ENCODE measurements at places on chromosomes 7 and 10.

- DNase-seq: no peak
Observed at GRCh38 chr7:42057331-42057730, 179.7 kb downstream of the GLI3 start.

- DNase-seq: no peak
Observed at GRCh38 chr10:15491856-15492642, 121.0 kb upstream of the FAM171A1 start.

DNA sequence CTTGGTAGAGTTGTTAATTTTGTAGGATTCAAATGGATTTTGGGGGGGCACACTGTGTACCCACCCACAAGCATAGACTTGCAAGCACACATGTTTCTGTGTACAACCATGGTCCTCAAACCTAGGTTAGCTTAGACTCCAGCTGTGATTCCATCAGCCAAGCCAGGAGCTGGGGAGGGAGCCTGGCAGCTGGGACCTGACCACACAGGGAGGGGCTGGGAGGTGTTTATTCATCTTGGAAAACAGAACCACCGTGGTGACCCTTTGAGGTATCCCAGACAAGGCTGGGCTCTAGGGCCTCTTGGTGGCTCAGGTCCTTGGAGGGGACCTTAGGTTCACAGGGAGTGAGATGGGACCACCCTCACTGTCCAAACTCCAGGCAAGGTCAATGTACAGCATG lies 410.3 kb downstream of the NEBL start:
- no peak for DNase-seq

GRCh38 chr10:3740157-3740871 lies 44.7 kb downstream of the KLF6 start:
- no peak for DNase-seq

DNA sequence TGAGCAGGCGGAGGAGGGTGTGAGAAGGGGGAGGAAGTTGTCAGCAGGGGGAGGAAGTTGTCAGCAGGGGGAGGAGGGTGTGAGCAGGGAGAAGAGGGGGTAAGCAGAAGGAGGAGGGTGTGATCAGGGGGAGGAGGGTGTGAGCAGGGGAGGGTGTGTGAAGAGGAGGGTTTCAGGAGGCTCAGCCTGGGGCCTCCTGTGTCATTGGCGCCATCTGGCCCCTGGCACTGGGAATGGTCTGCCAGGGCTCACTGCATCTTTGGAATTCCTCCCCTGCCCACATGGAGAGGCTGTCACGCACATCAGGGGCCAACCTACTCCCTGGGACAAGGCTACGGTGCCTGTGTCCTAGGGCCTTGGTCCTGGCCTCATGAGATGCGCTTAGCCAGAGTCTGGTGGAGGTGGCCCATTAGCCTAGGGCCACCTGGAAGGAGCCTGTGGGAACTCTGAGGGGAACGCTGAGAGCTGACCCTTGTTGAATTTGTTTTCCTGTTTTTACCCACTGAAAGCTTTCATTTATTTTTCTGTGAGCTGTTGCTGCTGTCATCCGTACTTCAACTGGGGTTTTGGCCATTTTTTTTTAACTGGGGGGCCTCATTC lies 18.0 kb downstream of the CAMK2B start:
- DNase-seq: no peak

DNA sequence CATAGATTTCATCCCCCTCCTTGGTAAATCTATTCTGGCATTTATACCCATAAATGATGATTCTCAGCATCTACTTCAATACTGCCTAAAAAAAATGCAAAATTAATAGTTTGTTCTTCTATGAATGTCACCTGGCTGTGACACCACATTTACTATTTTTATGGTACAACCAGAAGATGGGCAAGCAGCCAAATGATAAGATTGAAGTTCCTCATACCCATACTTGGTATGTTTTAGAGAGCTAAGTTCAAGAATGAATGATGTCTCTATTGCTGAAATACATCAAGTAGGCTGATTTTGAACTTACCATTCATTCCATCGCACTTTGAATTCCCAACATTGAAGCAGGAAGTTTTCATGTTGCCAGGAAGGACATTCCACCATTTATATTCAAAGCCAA lies 134.2 kb downstream of the ELAPOR2 start:
- DNase-seq: no peak

DNA sequence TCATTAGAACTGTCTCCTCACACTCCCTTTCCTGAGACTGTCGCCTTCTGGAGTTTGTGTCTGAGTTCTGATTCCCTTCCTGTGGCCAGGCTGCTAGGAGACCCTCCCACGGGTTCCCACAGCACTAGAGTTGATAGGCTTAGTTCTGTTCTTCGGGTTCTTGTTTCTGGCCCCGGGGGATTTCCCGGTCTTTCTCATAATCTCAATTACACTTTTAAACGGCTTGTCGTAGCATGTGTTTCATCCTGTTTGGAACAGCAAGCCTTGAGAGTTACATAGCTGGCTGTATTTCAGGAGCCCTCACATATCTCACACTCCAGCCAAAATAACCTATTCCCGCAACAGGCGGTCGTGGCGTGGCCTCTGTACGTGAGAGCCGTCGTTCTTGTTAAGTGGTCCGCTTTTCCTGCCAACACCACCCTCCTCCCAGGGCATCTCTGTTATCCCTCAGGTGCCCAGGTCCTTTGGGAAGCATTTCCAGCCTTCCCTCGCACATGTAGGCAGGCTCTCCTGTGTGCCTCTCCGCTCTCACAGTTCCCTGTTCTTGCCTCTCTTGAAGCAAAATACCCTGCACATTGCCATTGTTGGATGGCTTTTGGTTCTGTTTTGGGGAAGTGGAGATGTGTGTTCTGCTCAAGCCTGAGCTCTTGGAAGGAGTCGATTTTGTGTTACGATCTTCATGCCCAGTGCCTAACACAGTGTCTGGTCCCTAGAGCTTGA lies 46.0 kb downstream of the CDC123 start:
- DNase-seq: peak; percentile 20

DNA sequence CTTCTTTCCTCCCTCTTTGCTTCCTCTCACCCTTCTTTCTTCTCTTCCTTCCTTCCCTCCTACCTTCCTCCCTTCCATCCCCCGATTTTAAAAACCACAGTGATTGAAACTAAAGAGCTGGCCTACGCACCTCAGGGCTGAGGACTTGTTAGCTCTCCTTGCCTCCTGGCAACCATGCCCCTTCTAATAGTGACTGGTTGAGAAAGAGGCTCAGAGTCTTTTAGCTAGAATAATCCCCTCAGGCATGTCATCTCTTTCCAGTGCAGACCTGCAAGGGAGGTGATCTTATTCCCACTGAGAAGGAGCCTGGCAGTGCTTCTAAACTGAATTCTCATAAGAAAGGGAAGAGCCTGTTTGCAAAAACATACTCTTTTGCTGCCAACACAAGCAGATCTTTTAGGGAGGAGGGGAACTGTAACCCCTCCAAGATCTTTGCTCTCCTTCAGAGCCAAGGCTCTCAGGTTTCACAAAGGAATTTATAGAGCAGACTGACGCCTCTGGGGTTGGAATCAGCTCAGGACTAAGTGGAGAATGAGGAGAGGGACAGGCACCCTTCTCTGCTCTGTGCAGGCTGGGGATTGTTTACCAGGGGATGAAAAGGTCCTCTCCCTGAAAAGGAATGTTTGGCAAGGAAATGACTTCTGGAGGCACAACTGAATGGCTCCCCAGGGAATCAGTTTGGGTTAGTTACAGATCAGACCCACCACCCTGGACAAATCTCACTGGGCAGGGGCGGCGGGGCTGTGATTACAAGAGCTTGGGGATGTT lies 9.4 kb upstream of the ANKRD1 start:
- peak; percentile 96 for DNase-seq

GRCh38 chr7:2645274-2645868 lies 13.6 kb downstream of the TTYH3 start:
- DNase-seq: no peak

- DNase-seq: no peak
Observed at GRCh38 chr7:32858648-32859047, 32.9 kb downstream of the KBTBD2 start.

- DNase-seq: no peak
Observed at GRCh38 chr7:45988405-45989057, 67.5 kb upstream of the IGFBP3 start.

DNA sequence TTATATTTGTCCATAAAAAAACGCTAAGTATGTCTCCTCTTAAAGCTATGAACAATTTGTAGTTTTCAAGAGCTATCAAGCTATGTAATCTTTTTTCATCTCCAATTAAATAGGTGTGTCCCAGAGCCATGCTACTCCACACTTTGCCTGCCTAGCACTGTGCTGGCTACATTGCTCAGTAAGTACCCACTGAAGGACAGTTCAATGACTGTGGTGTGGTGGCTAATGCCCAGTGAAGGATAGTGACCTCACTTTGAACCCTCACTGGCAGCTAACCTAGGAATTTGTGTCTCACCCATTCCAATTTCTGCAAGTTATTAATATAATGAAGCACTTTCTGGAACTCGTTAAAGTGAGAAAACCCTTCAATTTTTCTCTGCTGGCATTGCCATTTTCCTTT lies 14.4 kb upstream of the TRUB1 start:
- no peak for DNase-seq

- no peak for DNase-seq
Observed at GRCh38 chr10:3251172-3251571, 78.6 kb upstream of the PITRM1 start.

GRCh38 chr7:387132-388022 lies 97.4 kb downstream of the FOXL3 start:
- DNase-seq: no peak

GRCh38 chr10:128633864-128634540 lies 507.8 kb upstream of the MKI67 start:
- no peak for DNase-seq

DNA sequence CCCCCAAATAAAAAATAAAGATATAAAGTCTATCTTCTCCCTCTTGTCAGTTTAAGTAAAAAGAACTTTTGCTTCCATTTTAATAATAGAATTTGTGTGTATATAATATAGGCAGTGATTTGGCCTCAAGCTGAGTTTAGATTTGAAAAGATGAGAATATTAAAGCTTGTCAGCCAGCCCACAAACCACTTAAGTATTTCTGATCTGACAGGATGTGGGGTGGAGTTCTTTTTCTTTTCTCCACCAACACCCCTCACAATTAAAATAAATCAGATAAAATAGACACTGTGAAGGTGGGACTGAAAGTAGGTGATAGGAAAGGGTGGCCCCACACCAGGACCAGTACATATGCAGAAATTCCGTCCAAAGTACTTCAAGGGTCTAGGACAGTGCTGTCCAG lies 714.1 kb downstream of the AUTS2 start:
- no peak for DNase-seq

DNA sequence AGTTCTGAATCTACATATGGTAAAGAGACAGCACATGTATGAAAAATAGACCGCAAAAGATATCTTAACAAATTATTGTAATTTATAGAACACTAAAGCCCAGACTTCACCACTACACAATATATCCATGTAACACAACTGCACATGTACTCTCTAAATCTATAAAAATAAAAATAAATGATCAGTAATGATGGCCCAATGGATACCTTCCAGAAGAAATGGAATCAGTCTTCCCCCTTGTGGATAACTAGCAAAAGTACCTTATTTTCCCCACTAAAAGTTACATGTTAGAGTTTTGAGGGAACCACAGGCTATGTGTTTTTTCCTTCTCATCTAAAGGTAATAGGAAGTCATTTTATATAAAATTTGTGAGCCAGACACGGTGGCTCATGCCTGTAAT lies 25.7 kb downstream of the C7orf25 start:
- no peak for DNase-seq

DNA sequence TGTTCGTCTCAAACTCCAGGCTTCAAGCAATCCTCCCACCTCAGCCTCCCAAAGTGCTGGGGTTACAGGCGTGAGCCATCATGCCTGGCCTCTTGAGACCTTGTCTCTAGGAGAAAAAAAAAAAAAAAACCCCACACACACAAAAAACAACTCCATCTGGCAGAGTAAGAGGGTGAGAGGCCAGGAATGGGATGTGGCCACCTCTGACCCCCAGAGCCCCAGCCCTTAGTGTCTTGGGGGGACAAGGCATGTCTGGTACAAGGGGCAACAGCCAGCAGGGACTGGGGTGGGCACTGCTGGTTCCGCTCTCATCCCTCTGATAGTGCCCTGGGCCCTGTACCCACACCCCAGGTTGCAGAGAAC lies 15.6 kb upstream of the TNRC18 start:
- no peak for DNase-seq

DNA sequence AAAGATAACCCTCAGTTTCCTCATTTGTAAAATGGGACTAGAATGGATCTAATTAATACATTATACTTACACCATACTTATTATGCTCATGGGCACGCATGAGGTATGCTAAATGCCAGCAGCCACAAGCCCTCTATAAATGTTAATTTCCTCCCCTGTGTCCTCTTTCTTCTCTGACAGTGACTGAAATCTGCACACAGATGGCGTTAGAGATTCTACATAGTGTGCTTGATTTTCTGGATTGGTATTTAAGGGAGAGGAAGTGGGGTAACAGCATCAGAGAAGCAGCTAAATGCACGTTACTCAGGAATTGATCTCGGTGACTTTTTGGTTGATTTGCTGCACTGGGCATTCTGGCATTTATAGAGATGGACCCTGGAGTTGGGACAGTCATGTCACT lies 568.5 kb downstream of the CALN1 start:
- DNase-seq: no peak

GRCh38 chr10:17622061-17622460 lies 4.9 kb upstream of the HACD1 start:
- no peak for DNase-seq

DNA sequence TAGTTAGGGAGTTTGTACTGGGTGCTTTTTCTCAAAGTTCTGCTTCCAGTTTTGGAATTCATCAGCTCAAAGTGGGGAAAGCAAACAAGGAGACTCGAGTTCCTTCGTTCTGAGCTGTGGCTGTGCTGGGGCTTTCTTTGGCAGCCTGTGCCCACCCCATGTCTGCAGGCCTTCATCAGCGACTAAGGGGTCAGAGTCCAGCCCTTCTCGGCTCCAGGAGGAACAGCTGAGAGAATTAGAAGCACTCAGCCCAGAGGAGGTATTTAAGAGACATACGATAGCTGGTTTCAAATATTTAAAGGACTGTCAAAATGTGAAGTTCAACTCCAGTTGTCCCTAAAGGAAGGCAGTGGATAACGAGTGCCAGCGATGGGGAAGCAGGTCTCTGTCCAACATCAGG lies 41.3 kb downstream of the SH3PXD2A start:
- DNase-seq: no peak

GRCh38 chr10:92972066-92972870 lies 88.3 kb upstream of the CYP26C1 start:
- DNase-seq: no peak

GRCh38 chr10:25805986-25806385 lies 128.0 kb upstream of the MYO3A start:
- DNase-seq: no peak

- DNase-seq: no peak
Observed at GRCh38 chr10:110758898-110759297, 112.8 kb upstream of the PDCD4 start.

- DNase-seq: no peak
Observed at GRCh38 chr7:44636041-44636584, 29.7 kb downstream of the OGDH start.
